ENCODE measurements at places on chromosomes 6 and 20.

DNA sequence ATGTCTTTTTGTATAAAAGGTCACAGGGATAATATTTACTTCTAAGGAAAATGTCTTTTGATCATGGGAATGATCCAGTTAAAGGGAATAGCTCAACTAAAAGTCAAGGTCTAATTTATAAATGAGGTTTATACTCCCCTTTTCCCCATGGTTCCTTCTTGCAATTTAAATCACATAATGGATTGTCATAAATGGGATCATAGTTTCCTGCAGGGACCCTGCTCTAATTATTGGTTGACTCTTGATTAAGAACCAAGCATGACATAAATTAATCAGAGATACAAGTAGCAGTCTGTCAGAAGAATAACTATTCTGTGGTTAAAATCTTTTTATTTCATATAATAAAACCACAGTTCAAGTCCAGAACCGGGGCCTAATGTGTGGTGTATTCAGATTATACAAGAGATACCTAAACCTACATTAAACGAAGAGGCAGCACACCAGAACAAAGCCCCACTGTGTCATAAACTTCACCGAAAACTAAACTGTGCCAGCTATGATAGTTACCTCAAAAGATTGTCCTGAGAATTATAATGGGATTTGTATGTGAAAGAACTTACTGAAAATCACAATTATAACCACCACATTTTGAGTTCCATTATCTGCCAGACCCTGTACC lies 43.0 kb upstream of the CD83 start:
- DNase-seq = no peak

- no peak for DNase-seq
Measured at GRCh38 chr6:138716013-138716412, 57.6 kb upstream of the CCDC28A start.

DNA sequence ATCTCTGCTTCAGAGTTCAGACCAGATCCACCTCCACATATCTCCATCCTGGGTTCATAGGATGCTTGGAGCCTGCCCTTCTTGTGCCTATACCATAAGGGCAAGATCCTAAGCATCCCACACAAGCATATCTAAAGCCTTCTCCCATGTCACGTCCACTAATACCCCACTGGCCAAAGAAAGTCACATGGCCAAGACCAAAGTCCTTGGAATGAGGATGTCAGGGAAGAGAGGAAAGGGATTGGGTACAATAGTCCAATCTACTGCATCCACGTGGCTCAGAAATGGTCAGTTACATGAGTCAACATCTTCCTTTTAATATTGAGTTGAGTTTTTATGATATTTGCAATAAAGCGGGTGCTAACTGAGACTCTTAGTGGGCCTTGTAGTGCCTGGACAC lies 515.9 kb upstream of the SULF2 start:
- DNase-seq = no peak

- DNase-seq = no peak
Measured at GRCh38 chr6:30887901-30888815, 3.8 kb downstream of the DDR1 start.

GRCh38 chr20:14055127-14055742 lies 59.9 kb downstream of the MACROD2 start:
- DNase-seq = no peak

DNA sequence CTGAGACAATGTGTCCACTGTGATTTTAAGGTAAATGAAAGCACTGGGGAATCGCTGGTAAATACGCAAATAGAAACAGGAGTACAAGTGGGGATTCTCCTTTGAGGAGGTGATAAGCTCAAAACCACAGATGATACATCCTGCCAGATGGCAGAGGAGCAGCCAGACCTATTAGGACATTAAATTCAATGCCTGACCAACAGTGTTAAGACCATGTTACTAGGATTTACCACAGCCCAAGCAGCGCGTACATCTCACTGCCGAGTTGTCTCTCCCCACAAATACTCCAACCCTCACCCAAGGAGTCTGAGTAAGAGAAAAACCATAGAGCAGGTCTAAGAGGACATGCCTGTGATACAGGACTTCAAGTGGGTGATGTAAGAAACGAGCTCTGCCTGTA lies 68.9 kb upstream of the TULP1 start:
- no peak for DNase-seq

- no peak for DNase-seq
Measured at GRCh38 chr6:169700296-169700695, 1.5 kb downstream of the WDR27 start.

- DNase-seq = no peak
Measured at GRCh38 chr6:63352544-63353285, 32.9 kb upstream of the LGSN start.

GRCh38 chr6:14375930-14376329 lies 258.4 kb downstream of the CD83 start:
- no peak for DNase-seq

- no peak for DNase-seq
Measured at GRCh38 chr6:1170794-1171193, 141.1 kb upstream of the FOXQ1 start.

DNA sequence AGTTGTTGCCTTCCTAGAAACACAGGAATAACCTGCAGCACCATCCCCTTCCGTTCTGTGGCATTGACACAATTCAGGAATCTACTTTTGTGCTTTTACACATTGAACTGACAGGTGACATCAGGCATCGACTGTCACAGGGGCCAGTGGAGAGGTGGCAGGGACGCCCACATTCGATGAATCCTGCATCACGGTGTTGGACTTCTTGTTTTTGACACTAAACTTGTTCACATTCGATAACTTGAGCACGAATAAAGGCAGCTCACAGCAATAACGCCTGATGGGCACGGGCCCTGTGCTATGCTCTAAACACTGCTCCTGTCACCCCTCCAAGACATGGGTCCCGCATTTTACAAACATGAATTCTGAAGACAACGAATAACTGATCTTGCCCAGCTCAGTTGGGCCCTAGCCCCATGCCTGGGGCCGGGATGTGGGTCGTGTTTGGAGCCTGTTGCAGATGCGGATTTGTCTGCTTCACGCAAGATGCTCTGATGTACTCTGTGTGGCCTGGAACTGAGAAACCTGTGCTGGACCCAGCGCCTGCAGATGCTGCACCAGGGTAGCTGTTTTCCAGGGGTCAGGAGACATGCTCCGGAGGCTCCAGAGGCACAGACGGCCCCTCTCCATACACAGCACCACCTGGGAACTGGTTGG lies 75.7 kb downstream of the TTLL2 start:
- no peak for DNase-seq

DNA sequence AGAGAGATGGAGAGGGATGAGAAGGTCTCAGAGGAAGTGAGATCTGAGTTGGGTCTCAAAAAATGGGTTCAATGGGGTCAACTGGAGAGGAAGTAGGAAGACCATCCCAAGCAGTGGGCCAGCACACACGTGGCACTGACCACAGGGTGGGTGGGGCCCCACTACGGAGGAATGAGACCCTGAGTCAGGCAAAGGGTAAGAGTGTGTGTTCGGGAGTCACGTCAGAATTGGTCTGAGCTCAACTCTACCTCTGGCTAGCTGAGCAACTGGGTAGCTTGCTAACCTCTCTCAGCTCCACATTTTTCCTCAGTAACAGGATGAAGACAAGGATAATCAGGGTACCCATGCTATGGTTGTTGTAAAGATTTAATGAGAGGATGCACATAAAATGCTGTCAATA lies 79.0 kb downstream of the TRERF1 start:
- DNase-seq = no peak

DNA sequence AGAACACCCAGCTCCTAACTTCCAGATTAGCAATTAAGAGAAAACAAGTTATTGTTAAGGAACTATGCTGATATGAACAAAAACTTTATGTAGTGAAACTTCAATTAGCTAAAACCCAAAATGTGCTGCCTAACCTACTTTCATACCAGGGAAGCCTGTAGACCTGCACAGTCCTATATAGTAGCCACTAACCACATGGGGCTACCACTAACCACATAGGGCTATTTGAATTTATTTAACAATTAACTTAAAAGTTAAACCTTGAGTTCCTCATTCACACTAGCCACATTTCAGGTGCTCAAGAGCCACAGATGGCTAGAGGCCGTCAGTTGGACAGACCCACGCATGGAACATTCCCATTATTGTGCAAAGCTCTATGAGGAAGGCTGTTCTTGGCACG lies 72.4 kb upstream of the LAMP5 start:
- DNase-seq = no peak

DNA sequence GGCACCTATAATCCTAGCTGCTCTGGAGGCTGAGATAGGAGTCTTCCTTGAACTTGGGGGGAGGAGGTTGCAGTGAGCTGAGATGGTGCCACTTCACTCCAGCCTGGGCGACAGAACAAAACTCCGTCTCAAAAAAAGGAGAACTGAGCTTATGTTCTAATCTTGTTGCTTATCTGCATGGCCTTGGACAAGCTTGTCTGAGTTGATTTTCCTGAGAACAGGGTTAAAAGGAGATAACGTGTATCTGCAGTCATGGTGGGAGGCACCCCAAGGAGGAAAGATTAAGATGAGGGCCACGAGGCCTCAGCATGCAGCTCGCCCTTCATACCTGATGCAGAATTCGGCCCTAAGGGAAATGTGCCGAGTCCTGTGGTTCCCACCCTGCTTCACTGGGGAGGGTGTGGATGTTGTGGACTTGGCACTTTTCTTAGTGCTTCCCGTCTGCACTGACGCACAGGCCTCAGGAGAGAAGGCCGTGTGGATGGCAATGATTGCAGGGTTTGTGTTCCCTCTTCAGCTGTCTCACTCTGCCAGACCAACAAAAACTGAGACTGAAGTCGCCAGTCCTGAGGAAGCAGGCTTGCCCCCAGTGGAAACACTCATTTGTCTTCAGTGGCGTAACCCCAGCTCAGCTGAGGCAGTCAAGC lies 56.3 kb downstream of the EZR start:
- no peak for DNase-seq

DNA sequence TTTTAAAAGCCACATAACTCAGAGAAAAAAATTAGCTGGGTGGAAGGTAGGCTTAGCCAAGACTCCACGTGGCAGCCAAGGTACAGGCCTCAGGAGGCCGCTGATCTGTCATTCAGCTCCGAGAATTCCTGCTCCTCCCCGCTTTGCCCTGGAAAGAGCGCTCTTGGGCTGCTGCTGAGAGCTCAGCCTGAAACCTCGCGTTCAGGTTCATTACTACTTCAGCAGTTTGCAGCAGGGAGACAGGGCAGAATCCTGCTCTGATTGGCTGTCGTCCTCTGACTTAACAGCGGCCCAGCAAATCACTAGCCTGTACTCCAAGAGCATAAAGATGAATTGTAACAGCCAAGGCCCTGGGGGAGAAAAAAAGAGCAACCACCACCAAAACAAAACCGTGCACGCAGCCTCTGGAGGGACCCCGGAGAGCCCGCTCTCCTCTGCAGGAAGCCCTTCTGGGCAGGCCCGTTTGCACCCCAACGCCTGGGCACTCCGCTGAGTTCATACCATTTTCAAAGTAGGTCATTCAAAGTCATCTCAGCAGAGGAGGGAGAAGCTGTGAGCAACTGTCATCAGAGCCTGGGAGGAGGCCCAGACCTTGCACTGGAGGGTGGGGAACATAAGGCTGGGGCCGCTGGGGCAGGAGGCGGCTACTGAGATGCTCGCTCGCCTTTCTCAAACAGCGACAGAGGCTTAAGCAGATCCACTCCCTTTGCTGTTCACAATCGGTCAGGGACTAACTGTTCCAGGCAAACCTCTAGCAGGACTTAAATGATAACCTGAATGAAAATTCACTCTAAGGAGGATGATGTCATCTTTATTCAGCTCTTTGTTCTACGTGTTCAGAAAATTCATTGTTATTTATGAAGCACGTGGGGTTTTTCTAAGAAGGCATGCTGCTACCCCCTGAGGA lies 42.3 kb upstream of the ATXN1 start:
- no peak for DNase-seq

- DNase-seq = no peak
Measured at GRCh38 chr20:57133926-57134650, 132.4 kb downstream of the BMP7 start.

GRCh38 chr6:31158863-31159855 lies 770 bp downstream of the TCF19 start:
- peak; percentile 55 for DNase-seq

DNA sequence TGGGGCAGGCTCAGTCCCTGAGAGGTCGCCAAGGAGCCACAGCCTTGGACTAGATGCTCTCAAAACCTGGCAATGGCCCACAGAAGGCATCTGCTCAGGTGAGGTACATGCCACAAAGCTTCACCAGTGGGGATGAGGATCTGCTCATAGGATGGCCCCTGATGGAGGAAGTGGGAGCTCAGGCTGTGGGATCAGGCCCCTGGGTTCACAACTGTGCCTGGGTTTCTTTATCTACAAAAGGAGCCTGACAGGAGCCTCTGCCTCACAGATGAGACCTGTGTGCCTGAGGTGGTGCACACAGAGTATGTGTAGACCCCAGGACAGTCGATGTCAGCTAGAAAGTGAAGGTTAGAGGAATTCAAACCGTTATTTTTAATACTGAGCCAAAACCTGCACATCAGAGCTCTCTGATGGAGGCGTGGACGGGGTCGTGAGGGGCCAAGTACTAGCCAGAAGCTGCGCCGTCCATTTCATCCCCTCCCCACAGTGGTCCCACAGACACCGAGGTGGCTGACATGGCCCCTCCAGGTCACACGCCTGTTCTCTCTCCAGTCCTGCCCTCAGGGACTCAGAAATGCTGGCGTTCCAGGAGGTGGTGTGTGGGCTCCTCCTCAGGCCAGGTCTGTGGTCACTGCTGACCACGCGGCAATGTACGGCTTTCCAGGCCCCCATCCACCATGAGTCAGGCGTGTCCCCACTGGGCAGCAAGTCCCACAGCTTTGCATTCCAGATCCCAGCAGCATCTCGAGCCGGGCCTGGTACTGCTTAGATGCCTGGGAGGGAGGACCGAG lies 33.3 kb downstream of the NTSR1 start:
- DNase-seq = no peak

GRCh38 chr20:19885939-19886660 lies 128.0 kb downstream of the RIN2 start:
- DNase-seq = no peak

GRCh38 chr6:3665608-3666007 lies 85.9 kb downstream of the PXDC1 start:
- DNase-seq = no peak

All from activated naive CD8-positive, alpha-beta T cell treated with anti-CD3 and anti-CD28 coated beads for 36 hours (primary cell).